ENCODE measurements at places on chromosomes 1 and 21. TPM values are rescaled to one million over a fixed set of nuclear protein-coding genes. Genes with fewer than 3 reads are reported as not detected.

The INSRR gene
- not detected for total RNA-seq

The FAM229A gene
- 2.2 TPM for total RNA-seq

The BECN2 gene
- not detected for total RNA-seq

The PLA2G2A gene
- total RNA-seq: 1.8 TPM

The CR1L gene
- total RNA-seq: 2.6 TPM

The OLFM3 gene
- total RNA-seq: 8.1 TPM

GRCh38 chr1:115138973-115139372 is 49.7 kb upstream of the TSPAN2 start:
- peak; percentile 95 for DNase-seq

DNA sequence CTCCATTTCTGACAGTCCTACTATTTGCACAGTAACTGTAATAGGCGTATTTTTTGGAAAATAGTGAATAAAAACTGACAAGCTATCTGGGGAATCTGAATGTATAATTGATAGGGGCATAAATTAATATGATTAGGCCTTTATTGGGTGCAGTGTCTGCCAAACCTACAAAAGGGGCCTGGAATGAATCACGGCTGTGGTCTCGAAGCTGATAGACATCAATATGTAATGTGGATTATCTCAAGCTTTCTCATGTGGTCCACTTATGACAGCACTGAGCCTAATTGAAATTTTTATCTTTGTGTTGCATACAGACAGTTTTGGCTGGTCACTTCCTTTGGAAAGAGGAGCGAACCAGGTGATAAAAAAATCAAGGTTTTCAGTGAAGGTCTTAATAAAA is 450.4 kb downstream of the GPATCH2 start:
- DNase-seq: no peak

DNA sequence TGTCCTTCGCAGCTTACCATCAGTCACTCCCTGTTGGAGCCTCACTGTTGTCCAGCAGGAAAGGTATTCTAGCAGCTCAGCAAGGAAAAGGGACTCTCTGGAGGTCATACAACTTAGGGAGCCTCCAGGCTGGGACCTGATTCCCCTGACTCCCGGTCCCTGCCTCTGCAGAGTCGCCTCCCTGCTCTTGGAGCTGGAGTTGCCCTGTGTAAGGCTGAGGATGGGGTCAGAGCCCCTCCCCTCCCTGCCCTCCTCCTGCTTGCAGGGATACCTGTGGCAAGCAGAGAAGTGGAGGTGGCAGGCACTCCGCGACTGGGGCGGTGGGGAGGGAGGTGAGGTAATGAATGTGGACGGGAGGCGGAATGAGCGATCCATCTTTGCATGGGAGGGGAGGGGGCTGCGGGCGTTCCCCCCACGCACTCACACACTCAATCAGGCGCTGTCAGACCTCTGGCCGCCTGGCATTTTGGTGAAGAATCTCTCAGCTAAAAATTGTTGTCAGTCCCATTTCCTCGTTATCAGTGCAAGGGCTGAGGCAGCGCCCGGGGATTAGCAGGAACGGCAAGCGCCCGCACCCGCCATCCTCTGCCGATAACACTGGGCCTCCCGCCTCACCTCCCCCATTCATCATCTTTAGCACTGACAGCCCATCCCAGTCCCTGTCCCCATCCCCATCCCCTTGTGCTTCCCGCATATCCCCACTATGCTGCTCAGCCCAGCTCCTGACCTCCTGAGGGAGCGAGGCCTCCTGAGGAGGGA is 64.3 kb downstream of the TMEM53 start:
- no peak for DNase-seq

GRCh38 chr1:86849756-86850155 is 64.2 kb downstream of the SELENOF start:
- no peak for DNase-seq

GRCh38 chr1:226688056-226688748 is 50.9 kb downstream of the ITPKB start:
- DNase-seq: no peak

DNA sequence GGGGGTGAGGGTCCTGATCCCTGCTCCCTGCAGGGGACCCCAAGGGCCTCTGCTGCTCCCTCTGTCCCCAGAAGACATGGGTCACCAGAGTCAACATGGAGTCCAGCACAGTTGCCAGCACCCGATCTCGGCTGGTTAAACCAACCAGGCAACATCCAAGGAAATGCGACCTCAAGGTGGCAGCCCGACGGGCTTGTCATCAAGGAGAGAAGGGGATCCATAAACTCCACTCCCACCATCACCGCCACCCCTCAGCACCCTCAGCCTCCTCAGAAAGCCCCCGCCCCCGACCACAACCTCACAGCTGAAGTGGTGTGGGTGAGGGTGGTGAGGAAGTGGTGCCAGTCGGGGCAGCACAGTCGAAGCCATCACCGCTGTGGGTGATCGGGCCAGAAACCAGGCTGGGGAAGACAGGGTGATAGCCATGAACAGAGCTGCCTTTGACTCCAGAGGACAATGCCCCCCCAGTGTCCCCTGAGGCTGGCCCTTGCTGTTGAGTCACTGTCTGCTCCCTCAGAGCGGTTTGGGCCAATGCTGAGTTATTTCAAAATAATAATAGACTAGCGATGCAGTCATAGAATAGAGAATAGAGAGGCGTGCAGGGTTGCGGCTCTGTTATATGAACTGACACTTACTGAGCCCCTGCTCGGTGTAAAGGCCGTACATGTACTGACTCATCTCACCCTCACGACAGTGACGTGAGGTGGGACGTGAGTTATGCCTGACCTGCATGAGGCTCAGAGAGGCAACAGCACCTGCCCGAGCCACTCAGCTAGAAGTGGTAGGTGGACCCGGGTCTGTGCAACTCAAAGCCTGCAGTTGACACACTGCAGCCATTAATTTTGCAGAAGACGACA is 88.7 kb upstream of the IFFO2 start:
- no peak for DNase-seq

- DNase-seq: no peak
Observed at GRCh38 chr21:38621132-38621531, 122.9 kb upstream of the ERG start.

DNA sequence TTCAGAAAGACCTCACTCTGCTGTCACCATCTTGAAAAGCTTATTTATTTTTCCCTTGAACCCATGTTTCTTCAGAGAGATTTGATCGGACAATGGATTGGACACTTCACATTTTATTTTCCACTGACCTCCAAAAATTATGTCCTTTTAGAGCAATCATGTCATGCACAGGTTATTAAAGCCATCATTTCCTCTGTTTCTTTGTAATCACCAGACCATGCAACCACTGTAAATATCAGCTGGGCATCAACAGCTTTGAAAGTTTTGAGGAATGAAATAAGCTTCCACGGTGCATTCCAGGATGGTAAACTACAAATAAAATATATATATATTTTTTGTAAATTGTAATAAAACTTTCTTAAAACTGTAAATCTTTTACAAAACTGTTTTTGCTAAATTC is 144.1 kb upstream of the ADAMTS5 start:
- DNase-seq: no peak

GRCh38 chr1:44631333-44631646 is 43.0 kb downstream of the TMEM53 start:
- no peak for DNase-seq

DNA sequence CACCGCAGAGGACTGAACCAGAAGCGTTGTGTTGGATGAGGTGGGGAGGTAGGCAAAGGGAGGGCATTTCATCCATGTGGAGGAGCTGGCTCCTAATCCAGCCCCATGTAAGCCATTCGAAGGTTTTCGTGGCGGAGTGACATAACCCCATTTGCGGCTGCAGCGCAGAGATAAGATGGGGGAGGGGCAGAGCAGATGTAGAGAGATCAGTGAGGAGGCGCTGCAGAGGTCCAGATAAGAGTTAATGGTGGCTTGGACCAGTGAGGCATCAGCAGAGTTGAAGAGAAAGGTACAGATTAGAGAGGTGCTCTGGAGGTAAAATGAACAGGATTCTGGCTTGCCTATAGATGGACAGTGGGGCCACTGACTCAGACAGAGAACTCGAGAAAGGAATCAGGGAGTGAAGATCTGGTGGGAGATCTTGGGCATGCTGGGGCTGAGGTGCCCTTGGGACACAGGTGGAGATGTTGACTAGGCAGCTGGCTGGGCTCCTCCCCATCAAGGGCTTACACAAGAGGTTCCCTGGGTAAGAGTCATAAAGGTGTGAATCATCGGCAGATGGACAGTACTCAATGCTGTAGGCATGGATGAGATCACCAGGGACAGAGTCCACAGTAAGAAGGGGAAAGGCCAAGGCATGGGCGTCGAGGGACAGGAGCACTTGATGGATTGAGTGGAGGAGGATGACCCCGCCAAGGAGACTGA is 7.8 kb upstream of the PTPRF start:
- no peak for DNase-seq

DNA sequence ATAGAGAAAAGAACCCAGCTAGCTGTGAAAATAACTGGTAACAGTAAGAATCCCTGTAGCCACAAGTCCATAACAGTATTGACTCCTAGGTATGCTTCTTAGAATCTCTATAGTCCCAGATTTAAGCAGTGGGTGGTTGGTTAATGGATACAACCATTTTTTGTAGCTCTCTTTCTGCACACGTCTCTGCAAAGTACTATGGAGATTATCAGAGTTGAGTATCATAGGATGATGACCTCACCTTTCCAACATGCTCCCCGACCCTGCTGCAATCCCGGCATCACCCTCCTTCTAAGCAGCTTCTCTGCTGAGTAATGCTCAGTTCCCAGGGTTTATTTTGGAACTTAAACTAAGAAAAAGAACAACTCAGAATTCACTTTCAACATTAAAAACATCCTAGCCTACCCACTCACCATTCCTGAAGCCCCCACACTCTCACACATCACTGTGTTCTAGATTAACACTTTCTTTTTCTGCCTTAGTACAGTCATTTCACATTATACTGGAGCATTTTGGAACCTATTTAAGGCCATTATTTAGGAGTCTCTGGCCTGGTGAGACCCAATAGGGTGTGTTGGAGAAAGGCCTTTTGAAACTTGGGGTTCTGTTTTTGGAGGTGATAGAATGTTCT is 2.7 kb downstream of the MLLT11 start:
- no peak for DNase-seq

GRCh38 chr21:15514073-15514946 is 215.5 kb upstream of the USP25 start:
- DNase-seq: no peak

DNA sequence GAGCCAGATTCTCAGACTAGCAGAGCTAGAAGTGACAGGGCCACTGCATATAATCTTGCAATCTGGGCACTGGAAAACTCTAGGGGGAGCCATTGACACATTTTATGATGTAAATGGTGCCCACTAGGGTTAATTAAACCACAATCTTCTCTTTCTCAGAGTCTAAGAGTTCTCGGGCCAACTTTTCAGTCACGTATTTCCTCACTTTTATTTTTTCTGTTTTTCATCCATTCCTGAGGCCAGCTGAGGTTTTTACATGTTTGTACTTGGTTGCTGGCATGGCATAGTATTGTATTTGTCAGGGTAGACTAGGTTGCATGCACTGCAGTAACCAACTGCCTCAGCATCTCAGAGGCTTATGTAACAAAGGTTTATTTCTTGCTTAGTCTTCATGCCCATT is 138.2 kb downstream of the ZNF326 start:
- DNase-seq: peak; percentile 76

DNA sequence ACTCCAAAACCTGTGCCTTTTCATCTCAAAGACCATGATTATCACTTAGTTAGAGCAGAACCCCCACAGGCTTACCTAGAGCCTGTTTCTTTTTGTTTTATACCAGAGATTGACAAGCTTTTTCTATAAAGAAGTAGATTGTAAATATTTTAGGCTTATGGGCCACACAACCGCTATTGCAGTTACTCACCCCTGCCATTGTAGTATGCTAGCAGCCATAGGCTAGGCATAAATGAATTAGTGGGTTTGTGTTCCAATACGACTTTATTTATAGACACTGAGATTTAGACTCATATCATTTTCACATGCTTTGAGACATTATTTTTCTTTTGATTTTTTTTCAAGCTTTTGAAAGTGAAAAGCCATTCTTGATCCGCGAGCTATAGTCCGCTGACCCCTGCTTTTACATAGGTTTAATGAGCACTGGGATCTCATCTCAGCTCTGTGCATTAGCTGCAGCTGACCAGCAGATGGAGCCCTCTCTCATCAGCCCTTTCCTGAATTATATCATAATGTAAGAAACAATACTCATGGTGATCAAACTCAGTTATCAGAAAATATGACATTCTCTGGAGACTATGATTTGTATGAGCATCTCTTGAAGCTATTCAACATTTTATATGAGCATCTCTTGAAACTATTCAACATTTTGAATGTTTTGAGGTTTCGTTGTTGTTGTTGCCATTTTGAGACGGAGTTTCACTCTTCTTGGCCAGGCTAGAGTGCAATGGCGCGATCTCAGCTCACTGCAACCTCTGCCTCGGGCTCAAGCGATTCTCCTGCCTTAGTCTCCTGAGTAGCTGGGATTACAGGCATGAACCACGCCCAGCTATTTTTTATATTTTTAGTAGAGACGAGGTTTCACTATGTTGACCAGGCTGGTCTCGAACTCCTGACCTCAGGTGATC is 111.9 kb upstream of the L1TD1 start:
- DNase-seq: peak; percentile 55

- DNase-seq: no peak
Observed at GRCh38 chr1:39733161-39733560, 5.5 kb upstream of the PPIE start.

- DNase-seq: no peak
Observed at GRCh38 chr1:214717351-214717750, 114.4 kb downstream of the CENPF start.

DNA sequence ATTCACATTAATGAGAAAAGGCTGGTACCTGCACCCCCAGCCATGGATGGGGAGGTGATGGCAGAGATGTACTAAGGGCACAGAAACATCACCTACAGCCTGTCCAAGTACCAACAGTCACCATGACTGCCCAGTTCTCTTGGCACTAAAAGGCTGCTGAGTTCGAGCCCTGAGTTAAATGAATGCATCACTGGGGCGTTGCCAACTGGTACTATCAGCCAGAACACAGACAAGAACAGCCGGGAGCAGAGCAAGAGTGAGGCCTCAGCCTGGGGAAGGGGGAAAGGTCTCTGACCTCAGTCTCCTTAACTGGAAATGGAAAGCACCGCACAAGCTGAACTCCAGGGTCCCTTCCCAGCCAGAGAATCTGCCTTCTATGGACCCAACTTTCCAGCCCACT is 60.5 kb downstream of the GLIS1 start:
- no peak for DNase-seq

- no peak for DNase-seq
Observed at GRCh38 chr1:28314547-28314941, 14.3 kb upstream of the MED18 start.

GRCh38 chr1:36913016-36913415 is 121.3 kb downstream of the GRIK3 start:
- no peak for DNase-seq

DNA sequence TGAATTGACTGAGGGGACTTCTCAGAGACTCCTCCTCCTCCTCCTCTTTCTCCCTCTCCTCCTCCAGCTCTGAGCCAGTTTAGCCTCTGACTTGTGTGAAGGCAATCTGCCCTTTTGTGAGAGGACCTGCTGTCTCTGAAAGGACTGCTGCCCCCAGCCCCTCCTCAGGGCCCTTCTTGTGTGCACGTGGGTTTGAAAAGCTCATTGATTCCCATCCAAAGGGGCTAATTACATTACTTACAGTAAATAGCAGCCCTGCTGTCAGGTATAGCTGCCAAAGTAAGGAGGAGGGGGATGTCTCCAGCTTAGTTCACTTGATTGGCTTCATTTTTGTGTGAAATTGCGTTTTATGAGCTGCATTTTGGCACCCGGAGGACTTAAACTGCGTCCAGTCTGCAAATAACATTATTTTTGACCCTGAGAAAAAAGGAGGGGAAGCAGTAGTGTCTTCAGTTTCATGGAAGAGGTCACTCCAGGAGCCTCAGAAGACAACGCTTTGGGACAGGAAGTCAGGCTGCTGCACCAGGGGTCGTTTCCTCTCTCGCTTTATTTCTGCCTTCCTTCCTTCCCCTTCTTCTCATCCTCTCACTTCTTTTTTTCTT is 1.8 kb upstream of the LHX9 start:
- peak; percentile 10 for DNase-seq

All from lung (tissue), 17 donors.